ENCODE measurements at places on chromosomes 1 and 21.

- H3K27ac ChIP-seq, result no peak overlapping the region
- no peaks in the 10 kb centered on the region for H3K27me3 ChIP-seq
- no peaks in the 10 kb centered on the region for H3K36me3 ChIP-seq
- H3K4me3 ChIP-seq, result no peak overlapping the region
- DNase-seq, result no peak
Observed at GRCh38 chr21:32065654-32066053, 192.8 kb downstream of the HUNK start.

DNA sequence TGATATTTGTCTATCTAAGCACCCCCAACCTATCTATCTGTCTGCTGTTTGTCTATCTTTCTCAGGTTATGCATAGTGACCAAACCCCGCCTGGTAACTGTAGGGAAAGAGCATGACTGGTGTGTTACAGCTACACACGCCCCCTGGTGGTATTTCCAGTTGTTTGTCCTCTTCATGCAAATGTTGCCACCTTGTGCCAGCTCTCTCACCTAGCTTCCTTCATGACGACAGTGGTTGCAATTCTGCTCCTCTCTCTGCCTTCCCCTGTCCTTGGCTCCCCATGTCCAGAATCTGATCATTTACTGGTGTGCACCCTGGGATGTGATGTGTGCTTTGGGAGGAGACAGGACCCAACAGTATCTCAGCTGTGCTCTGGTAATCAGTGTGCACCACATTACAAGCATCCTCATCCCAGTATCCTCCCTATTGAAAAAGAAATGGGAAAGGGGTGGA lies 8.1 kb upstream of the INKA2 start:
- no peak overlapping the region for H3K27ac ChIP-seq
- no peaks in the 10 kb centered on the region for H3K27me3 ChIP-seq
- no peaks in the 10 kb centered on the region for H3K4me1 ChIP-seq
- H3K36me3 ChIP-seq, result no peaks in the 10 kb centered on the region
- DNase-seq, result peak; percentile 69

DNA sequence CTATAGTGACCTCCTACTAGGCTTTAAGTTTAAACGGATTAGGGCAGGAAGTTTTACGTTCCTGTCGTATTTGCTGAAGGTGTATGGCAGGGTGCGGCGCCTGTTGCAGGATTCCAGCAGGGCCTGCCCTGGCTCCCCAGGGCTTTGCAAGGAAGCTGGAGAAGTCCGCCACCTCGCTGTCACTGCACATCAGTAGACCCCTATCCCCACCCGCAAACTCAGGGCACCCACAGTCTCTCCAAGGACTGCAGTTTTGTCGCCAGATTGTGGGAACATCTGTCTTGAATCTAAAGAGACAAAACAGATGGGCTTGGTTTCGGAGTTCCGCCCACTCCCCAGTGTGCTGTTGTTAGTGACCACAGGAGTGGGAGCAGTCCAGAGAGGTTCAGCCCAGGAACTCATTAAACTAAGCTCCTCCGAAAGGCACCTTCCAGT lies 110.8 kb downstream of the CDC7 start:
- H3K27ac ChIP-seq, result no peak overlapping the region
- no peak overlapping the region for H3K4me3 ChIP-seq
- H3K27me3 ChIP-seq, result no peaks in the 10 kb centered on the region

GRCh38 chr1:92975551-92976232 lies 14.4 kb upstream of the DIPK1A start:
- no peaks in the 10 kb centered on the region for H3K27me3 ChIP-seq
- DNase-seq, result no peak
- H3K27ac ChIP-seq, result no peak overlapping the region
- H3K36me3 ChIP-seq, result no peaks in the 10 kb centered on the region
- peaks cover 80% of the 10 kb centered on the region for H3K4me1 ChIP-seq
- H3K4me3 ChIP-seq, result no peak overlapping the region

GRCh38 chr1:55535724-55536544 lies 320.8 kb upstream of the USP24 start:
- H3K27me3 ChIP-seq, result no peaks in the 10 kb centered on the region
- no peak for DNase-seq
- no peak overlapping the region for H3K4me3 ChIP-seq
- H3K27ac ChIP-seq, result no peak overlapping the region
- no peaks in the 10 kb centered on the region for H3K36me3 ChIP-seq
- no peaks in the 10 kb centered on the region for H3K4me1 ChIP-seq

DNA sequence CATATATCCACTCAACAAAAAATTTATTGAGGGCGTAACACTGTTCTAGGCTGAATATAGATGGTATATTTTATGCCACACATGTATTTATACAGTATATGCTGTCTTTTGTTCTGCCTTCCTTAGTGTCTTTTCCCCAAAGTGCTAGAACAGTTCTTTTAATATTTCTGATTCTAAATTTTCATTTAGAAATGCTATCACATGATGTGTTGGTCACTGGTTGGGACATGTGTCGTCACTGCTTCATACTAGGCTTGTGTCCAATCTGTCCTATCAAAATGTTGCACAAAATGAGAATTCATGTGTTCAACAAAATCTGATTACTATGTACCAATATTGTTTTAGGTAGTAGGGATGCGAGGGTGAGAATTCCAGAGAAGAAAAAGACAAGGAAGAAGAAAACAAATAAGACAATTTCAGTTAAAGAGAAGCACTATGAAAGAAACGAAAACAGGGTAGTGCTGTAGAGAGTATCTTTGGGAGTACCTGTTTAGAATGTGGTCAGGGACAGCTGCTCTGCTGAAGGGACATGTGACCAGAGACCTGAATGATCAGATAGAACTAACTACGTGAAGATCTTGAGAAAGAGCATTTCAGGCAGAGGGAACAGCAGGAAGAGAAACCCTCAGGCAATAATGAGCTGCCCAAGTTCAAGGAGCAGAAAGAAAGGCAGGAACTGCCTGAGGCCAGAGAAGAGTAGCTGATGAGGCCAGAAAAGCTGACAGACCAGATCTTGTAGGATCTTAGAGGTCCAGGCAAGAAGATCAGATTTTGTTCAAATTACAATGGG lies 1.3 kb downstream of the KMO start:
- peaks cover 5% of the 10 kb centered on the region for H3K4me1 ChIP-seq
- no peak overlapping the region for H3K4me3 ChIP-seq
- no peaks in the 10 kb centered on the region for H3K27me3 ChIP-seq
- DNase-seq, result no peak

GRCh38 chr1:159068886-159069285 lies 7.7 kb downstream of the AIM2 start:
- DNase-seq, result no peak
- no peak overlapping the region for H3K4me3 ChIP-seq
- H3K36me3 ChIP-seq, result no peaks in the 10 kb centered on the region
- no peaks in the 10 kb centered on the region for H3K27me3 ChIP-seq

GRCh38 chr1:59151860-59152259 lies 145.0 kb upstream of the FGGY start:
- no peak overlapping the region for H3K27ac ChIP-seq
- DNase-seq, result no peak
- no peaks in the 10 kb centered on the region for H3K27me3 ChIP-seq

GRCh38 chr1:171769754-171770153 lies 11.7 kb upstream of the METTL13 start:
- no peak for DNase-seq
- H3K27ac ChIP-seq, result no peak overlapping the region
- H3K36me3 ChIP-seq, result no peaks in the 10 kb centered on the region
- H3K27me3 ChIP-seq, result peaks cover 3% of the 10 kb centered on the region

- no peak overlapping the region for H3K4me3 ChIP-seq
- H3K27ac ChIP-seq, result no peak overlapping the region
- no peaks in the 10 kb centered on the region for H3K4me1 ChIP-seq
- no peaks in the 10 kb centered on the region for H3K27me3 ChIP-seq
- DNase-seq, result no peak
Observed at GRCh38 chr21:41247561-41248545, 68.7 kb upstream of the FAM3B start.

DNA sequence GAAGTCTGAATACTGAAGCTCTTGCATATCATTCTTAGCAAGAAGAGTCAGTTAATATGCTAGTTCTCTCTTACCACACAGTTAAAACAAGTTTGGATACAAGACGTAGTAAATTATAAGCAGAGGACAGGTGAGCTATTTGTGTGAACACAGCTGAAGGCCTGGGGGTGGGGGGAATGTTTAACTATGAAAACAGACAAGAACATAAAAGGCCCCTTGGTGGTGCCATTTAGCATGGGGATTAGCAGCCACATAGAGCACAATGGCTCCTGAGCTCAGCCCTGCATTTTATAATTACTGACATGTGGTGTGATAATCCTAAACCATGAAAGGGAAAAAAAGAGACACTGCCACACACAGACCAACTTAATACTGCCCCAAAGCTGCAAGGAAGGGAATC lies 94.8 kb downstream of the TGFBR3 start:
- H3K4me3 ChIP-seq, result no peak overlapping the region
- H3K36me3 ChIP-seq, result peaks cover 6% of the 10 kb centered on the region
- H3K27me3 ChIP-seq, result no peaks in the 10 kb centered on the region
- no peak overlapping the region for H3K27ac ChIP-seq

DNA sequence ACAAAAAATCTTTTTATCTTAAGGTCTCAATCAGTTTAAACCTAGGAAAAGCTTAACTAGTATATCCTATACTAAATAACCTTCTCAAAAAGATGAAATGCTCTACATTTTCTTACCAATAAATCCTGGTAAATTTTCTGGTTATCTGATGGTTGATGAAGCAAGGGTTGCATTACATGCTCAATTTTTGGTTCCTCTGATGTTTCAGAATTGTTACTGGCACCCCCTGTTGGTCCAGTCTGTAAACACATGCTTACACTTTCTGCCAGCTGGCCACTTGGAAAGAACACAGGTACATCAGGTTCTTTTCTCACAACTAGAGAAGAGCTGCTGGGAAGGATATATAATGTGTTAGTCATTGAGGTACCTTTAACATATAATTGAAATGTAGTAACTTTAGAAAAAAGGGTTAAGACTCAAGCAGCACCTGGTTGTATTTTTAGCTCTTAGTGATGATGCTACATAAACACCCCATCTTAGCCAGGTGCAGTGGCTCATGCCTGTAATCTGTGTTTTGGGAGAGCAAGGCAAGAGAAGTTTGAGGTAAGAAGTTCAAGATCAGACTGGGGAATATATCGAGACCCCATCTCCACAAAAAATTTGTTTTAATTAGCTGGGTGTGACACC lies 30.9 kb upstream of the TAL1 start:
- H3K4me3 ChIP-seq, result no peak overlapping the region
- DNase-seq, result peak; percentile 32
- no peaks in the 10 kb centered on the region for H3K36me3 ChIP-seq
- H3K4me1 ChIP-seq, result no peaks in the 10 kb centered on the region
- H3K27me3 ChIP-seq, result no peaks in the 10 kb centered on the region

DNA sequence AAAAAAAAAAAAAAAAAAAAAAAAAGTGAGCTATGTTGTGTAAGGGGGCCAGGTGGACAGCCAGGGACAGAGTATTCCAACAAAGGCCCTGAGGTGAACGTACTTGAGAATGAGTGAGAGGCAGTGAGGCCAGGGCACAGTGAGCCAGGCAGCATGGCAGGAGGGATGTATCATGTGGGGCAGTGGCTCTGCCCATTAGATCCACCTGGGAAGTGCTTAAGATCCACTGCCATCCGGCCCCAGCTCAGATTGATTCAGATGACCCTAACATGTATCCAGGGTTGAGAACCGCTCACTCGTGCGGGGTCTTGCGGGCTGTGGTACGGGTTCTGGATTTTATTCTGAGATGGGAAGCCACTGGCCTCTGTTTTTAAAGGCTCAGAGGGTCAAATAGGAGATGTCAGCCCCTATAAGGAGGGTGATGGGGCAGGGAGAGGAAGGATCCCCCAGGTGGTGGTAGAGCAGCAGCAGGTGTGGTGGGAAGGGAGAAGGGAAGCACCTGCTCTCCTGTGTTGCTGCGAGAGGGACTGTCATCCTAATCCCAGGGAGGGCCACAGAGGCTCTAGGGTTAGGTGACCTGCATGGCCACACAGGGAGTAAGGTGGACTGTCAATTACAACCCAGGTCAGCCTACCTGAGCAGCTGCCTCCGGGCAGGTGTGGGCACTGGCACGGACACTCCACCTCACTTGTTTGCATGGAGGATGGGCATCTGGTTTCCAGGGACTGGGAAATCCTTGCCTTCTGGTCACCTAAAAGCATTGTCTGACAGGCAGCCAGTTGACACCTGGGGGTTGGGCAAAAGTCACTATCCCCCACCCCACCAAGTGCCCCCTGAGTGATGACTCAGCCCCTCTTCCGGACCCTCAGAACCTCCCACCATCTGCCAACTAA lies 31.6 kb downstream of the CDK18 start:
- no peak for DNase-seq
- no peaks in the 10 kb centered on the region for H3K4me1 ChIP-seq
- no peaks in the 10 kb centered on the region for H3K27me3 ChIP-seq
- no peak overlapping the region for H3K27ac ChIP-seq

DNA sequence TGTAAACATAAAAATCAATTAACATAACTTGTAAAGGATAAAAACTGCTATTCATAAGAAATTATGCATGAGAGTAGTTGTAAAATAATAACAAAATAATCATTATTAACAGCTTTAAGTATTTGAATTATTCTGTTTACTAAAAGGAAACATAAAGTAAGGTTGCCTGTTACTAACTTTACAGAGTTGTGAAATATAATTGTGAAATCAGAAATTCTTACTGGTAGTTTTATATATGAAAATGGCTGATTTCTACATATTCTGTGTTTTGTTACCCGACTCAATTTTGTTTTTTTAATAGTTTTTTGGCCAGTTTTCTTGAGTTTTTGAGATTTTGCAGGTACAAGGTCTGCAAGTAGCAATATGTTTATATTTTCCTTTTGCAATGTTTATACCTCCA lies 27.8 kb downstream of the FNBP1L start:
- H3K36me3 ChIP-seq, result no peaks in the 10 kb centered on the region
- H3K27ac ChIP-seq, result no peak overlapping the region

DNA sequence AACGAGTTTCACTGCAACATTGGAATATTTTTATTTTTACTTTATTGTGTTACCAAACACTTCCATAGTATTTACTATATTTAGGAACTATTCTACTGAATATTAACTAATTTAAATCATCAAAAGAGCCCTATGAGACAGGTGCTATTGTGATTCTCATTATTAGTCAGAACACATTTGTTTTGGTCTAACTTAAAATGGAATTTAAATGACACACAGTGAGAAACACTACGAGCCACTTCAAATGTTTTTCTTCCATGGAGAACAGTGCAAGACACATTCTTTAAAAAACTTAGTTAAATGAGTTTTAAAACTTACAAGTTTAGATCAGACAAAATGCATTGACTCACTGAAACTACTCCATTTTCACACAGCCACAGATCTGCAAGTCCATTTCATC lies 6.6 kb upstream of the TRAF3IP3 start:
- DNase-seq, result no peak
- no peaks in the 10 kb centered on the region for H3K27me3 ChIP-seq
- no peaks in the 10 kb centered on the region for H3K36me3 ChIP-seq
- H3K4me1 ChIP-seq, result peaks cover 73% of the 10 kb centered on the region

- H3K27me3 ChIP-seq, result no peaks in the 10 kb centered on the region
- DNase-seq, result no peak
- no peak overlapping the region for H3K27ac ChIP-seq
- peaks cover 69% of the 10 kb centered on the region for H3K36me3 ChIP-seq
Observed at GRCh38 chr1:51791888-51792287, 86.6 kb downstream of the NRDC start.

All from CD4-positive, alpha-beta memory T cell (primary cell).